A673 (cell line): ENCODE measurements at places on chromosomes 4 and X. TPM values are rescaled to one million over a fixed set of nuclear protein-coding genes. Genes with fewer than 3 reads are reported as not detected.
A peak's percentile ranks its signal among the peaks of the same experiment; 100 is the strongest.

Gene GPR119
- not detected in 2 replicates for total RNA-seq

Gene SNCA
- total RNA-seq = 2.6 and 3.1 TPM in 2 replicates

- no peak overlapping the region for H3K4me3 ChIP-seq
- no peak overlapping the region for H3K27ac ChIP-seq
- no peaks in the 10 kb centered on the region for H3K36me3 ChIP-seq
- no peaks in the 10 kb centered on the region for H3K27me3 ChIP-seq
These were observed 225.8 kb upstream of the TEX13C start for GRCh38 chrX:125093852-125094251.

DNA sequence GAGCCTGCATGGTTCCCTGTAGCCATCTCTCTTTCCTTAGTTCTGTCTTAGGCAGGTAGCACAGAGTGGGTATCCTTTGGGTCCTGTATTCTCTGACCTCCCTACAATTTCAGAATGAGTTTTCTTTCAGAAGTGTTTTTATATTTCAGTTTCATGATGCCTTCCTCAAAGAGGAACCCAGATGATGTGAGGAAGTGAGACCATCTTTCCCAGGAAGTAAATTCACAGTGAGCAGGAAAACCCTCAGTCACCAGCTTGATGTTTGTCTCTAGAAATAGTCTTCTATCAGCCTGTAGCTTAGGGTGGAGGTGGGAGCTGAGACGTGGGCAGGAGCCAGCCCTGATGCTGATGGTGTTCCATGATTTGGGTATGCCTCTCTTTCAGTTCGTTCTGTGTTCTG is 16.9 kb downstream of the PLAC1 start:
- H3K4me3 ChIP-seq = no peak overlapping the region
- H3K27ac ChIP-seq = no peak overlapping the region
- no peaks in the 10 kb centered on the region for H3K27me3 ChIP-seq
- H3K4me1 ChIP-seq = no peaks in the 10 kb centered on the region
- no peaks in the 10 kb centered on the region for H3K36me3 ChIP-seq

Gene UGDH
- 52.5 and 62.1 TPM in 2 replicates for total RNA-seq

GRCh38 chr4:183691897-183692296 is 32.8 kb downstream of the TRAPPC11 start:
- H3K4me1 ChIP-seq = no peaks in the 10 kb centered on the region
- DNase-seq = no peak
- no peak overlapping the region for H3K4me3 ChIP-seq
- H3K36me3 ChIP-seq = peaks cover 51% of the 10 kb centered on the region

Gene PHOX2B
- 0.09 and 0.13 TPM in 2 replicates for total RNA-seq

GRCh38 chr4:22778547-22779163 is 85.9 kb downstream of the GBA3 start:
- no peak for DNase-seq
- H3K36me3 ChIP-seq = no peaks in the 10 kb centered on the region
- H3K4me3 ChIP-seq = no peak overlapping the region

DNA sequence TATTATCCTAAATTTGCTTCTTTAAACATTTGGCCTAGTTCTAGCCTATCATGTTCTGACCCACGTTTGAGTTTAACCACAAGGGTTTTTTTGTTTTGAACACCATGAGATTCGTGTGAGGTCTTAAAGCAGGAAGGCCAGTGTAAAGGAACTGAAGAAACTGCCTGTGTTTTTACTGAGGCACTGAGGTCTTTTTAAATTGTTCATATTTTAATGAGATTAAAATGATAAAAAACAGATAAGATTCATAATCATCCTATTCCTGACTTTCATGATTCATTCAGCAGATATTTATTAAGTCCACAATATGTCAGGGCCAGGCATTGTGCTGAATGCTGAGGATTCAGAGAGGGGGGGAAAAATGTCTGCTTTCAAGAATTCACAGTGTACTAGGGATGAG is 3.2 kb downstream of the RPS6KA3 start:
- H3K27me3 ChIP-seq = peaks cover 4% of the 10 kb centered on the region
- H3K27ac ChIP-seq = no peak overlapping the region
- peaks cover 4% of the 10 kb centered on the region for H3K4me1 ChIP-seq
- no peak for DNase-seq
- H3K4me3 ChIP-seq = no peak overlapping the region

DNA sequence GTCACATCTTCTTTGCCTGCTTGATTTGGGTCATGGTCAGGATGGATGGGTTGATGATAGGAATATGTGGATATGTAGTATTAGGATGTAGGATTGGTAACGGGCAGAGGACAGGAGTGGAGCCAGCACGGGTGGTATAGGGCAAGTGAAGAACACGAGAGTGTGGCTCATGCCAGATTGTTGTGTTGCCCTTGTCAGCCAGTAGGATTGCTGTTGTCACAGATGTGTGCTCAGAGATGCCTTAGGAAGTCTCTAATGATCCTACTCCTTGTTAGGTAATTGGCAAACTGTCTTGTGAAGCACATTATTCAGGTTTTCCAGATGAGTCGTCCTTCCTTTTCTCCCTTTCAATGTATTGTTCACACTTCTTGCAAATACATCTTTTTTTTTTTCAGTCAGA is 5.5 kb downstream of the ATP10D start:
- H3K27ac ChIP-seq = no peak overlapping the region
- no peak overlapping the region for H3K4me3 ChIP-seq
- no peaks in the 10 kb centered on the region for H3K36me3 ChIP-seq
- no peaks in the 10 kb centered on the region for H3K27me3 ChIP-seq
- no peaks in the 10 kb centered on the region for H3K4me1 ChIP-seq
- peak; percentile 48 for DNase-seq

DNA sequence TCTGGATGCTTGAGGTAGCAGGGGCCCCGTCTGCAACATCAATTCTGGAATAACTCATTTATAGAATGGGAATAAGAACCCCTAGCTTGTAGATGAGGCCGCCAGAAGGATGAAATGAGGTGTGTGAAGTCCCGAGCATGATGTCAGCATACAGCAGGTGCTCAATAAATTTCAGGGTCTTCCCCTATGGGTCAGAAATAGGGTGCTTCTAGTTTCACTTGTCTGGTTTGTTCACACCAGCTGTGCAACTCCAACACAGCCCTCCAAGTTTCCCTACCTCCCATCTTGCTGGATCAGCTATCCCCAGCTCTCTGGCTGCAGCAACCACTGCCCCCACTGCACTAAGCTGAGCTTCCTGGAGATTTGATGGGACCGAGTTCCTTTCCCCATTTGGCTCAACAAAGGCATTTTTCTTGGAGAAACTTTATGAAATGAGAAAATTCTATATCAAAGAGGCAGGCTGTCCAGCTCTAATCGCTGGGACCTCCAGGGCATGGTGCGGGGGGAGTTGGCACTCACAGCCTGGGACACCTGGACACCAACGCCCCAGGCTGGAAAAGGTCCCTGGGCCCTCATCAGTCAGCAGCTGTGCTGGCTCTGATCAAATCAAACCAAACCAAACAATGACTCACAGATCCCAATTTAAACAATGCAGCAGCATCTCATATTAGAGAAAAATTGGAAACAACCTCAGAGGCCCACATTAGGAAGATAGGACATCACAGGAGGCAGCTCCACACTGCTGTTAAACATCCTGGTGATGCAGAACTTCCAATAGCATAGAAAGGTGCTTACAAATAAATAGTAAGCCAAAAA is 13.3 kb downstream of the SLC2A9 start:
- no peak for DNase-seq
- H3K27ac ChIP-seq = no peak overlapping the region
- H3K27me3 ChIP-seq = peaks cover 5% of the 10 kb centered on the region
- H3K4me1 ChIP-seq = no peaks in the 10 kb centered on the region

GRCh38 chrX:56382278-56382677 is 150.1 kb downstream of the KLF8 start:
- H3K27me3 ChIP-seq = no peaks in the 10 kb centered on the region
- no peak overlapping the region for H3K4me3 ChIP-seq
- H3K27ac ChIP-seq = no peak overlapping the region

GRCh38 chrX:39755143-39756032 is 342.4 kb downstream of the BCOR start:
- no peak overlapping the region for H3K4me3 ChIP-seq
- no peak overlapping the region for H3K27ac ChIP-seq
- H3K27me3 ChIP-seq = no peaks in the 10 kb centered on the region

DNA sequence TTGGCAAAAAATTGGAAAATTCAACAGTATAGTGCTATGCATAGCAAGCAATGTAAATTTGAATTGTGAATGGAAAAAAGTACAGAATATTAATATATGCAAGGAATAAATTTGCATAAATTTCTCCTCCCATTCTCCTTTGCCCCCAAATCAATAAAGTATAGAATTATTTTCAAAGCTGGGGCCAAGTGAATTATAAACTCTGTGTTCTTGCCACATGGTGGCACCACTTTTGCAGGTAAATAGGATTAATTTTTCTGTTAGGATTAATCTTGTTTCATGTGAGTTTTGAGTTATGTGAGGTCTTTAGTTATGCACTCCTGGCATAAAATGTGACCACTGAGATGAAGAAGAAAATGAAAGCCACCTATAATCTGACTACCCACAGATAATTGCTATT is 19.9 kb downstream of the COPS4 start:
- H3K4me1 ChIP-seq = no peaks in the 10 kb centered on the region
- no peak for DNase-seq

Gene TLL1
- 13.1 and 14.3 TPM in 2 replicates for total RNA-seq
